Natural killer cell treated with Interleukin-12 subunit alpha and Interleukin-12 subunit beta and Interleukin-15 and Interleukin-18, amount 100 ng/mL, for 72 hours (primary cell): ENCODE measurements at places on chromosomes 11 and 22. TPM values are rescaled to one million over a fixed set of nuclear protein-coding genes. Genes with fewer than 3 reads are reported as not detected.

- H3K27ac ChIP-seq, result no peak overlapping the region
- no peak overlapping the region for H3K4me3 ChIP-seq
- H3K27me3 ChIP-seq, result peaks cover 5% of the 10 kb centered on the region
- H3K36me3 ChIP-seq, result no peaks in the 10 kb centered on the region
- DNase-seq, result no peak
These were observed 82.1 kb downstream of the FBLN1 start for GRCh38 chr22:45584621-45585436.

DNA sequence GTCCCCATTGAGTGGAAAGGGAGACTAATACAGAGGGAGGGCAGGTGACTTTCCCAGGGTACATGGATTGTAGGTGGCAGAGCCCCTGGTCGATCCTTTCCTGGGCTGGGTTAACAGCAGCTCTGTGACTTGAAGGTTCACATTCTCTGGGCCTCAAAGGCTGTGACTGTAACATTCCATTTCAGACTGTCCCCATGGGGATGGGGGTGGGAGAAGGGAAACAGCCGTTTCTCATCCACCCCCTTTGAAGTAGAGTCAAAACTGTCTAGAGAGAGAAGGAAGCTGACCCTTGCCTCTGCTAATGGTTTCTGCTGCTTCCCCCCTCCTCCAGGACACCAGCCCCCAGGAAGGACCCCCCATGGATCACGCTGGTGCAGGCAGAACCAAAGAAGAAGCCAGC lies 19.2 kb downstream of the MICALL1 start:
- H3K36me3 ChIP-seq, result no peaks in the 10 kb centered on the region
- H3K27ac ChIP-seq, result no peak overlapping the region
- no peaks in the 10 kb centered on the region for H3K27me3 ChIP-seq
- peaks cover 2% of the 10 kb centered on the region for H3K4me1 ChIP-seq
- H3K4me3 ChIP-seq, result no peak overlapping the region

Gene OR52A1
- total RNA-seq, result not detected

DNA sequence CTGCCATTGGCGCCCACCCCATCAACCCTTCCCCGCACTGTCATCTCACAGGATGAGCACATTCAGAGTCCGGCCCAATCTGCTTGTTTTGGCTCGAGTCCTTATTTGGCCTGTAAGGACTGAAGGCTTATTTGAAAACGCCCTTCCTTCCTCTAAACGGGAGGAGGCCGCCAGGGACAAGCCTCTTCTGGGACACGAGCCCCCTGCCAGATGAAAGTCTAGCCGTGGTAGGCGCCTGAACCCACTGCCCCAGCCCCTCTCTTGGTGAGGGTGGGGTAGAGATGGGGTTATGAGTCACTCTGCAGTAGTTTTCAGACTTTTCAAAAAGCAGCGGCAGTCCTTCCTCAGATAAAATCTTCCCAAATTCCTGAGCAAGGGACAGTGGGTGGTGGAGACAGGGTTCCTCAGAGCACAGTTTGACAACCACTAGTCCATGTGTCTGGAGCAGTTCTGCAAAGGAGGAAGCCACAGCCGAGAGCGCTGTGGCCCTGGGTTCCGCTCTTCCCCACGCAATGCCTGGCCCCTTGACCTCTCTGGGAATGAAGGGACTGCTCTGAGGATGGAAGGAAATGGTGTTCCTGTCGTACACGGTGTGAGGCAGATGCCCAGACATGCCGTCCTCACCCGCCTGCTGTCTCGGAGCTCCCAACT lies 57.0 kb downstream of the MYH9 start:
- peaks cover 12% of the 10 kb centered on the region for H3K36me3 ChIP-seq
- H3K27me3 ChIP-seq, result no peaks in the 10 kb centered on the region
- H3K27ac ChIP-seq, result peak overlapping the region; percentile 100

Gene PIWIL4
- 0.86 TPM for total RNA-seq

GRCh38 chr11:62402226-62402959 lies 16.4 kb upstream of the SCGB1A1 start:
- DNase-seq, result peak; percentile 72
- peaks cover 11% of the 10 kb centered on the region for H3K4me1 ChIP-seq
- no peaks in the 10 kb centered on the region for H3K27me3 ChIP-seq
- H3K4me3 ChIP-seq, result peak overlapping the region; percentile 58

DNA sequence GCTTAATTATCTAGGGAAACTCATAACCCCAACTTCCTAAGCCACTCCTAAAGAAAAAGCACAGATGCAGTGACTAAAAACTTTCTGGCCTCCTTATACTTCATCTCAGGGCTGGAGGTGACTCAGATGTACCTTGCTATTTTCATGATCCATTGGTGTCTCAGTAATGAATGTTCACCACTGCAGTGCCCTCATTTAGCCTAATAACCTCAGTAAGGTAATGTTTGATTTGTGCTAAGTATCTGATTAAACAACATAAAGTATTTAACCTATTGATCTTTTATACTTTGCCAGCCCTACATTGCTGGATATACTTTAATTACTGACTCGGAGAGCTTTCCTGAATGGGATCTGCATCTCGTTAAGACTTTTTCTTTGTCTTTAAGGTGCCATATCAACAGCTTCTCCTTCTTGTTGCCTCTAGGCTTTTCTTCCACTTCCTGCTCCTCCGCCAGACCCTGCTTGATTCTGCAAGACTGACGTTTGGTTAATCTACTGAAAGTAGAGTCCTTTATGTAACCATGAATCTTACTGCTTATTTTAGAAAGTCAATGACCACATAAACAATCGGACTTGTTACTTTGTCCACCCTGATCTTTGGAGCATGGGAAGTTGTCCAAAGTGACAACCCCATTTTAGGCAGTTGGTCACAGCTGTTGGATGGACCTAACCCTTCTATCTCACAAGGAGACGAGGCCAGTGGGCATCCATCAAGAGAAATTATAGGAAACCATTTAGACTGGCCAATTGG lies 303.0 kb downstream of the ST3GAL4 start:
- no peak overlapping the region for H3K27ac ChIP-seq
- H3K4me1 ChIP-seq, result no peaks in the 10 kb centered on the region
- H3K4me3 ChIP-seq, result no peak overlapping the region
- DNase-seq, result no peak
- H3K27me3 ChIP-seq, result peaks cover 20% of the 10 kb centered on the region

Gene IFT27
- total RNA-seq, result 37.8 TPM

Gene CALCA
- not detected for total RNA-seq

GRCh38 chr11:46874586-46874985 lies 28.5 kb upstream of the CKAP5 start:
- H3K27ac ChIP-seq, result no peak overlapping the region
- H3K27me3 ChIP-seq, result peaks cover 7% of the 10 kb centered on the region
- no peak for DNase-seq

DNA sequence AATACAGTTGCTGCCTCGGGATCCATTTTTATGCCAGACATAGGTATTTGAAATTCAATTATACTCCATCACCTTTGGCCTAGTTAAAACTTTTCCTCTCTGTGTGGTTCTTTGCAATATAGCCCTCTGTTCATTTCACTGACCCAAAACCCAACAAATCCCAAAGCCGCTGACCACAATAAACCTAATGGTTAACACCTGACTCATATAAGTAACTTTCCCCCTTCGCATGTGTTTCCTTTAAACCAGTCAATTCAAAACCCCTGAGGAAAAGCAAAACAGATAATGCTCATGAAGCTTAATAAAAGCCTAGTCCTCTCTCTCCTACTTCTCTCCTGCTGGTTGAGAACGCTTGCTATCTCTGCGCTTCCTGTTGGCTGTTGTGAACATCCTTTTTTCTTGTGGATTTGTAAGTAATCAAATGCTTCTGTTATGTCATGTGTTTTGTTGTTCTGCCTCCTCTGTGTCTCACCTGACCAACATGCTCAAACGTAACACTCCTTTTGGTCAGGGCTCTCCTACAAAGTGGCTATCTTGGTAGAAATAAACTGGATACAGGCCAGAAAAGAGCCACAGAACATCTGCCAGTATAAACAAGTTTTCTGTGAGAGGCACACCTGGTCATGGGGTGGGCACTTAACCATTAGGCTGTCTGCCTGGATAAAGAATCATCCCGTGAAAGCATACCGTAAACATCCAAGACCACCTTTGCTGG lies 652.6 kb downstream of the METTL15 start:
- H3K27ac ChIP-seq, result no peak overlapping the region
- H3K4me1 ChIP-seq, result peaks cover 6% of the 10 kb centered on the region
- no peak for DNase-seq
- no peak overlapping the region for H3K4me3 ChIP-seq

DNA sequence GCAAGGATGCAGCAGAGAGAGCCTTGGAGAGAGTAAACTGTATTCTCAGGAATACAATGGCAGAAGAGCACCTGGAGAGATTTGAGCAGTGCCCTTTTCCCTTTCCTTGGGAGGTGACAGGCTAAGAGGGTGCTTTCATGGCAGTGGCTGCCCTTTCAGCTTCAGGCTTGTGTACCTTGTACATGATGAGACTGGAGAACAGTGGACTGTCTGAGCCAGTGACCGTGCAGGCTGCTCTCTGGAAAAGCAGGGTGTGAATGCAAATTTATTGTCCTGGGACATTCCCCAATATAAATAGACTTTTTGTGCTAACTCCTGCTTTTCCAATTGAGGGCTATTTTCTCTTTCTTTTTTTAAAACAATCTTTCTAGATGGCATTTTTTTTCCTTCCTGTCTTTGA lies 99.3 kb downstream of the TRIM44 start:
- H3K4me3 ChIP-seq, result no peak overlapping the region
- peaks cover 25% of the 10 kb centered on the region for H3K4me1 ChIP-seq
- no peaks in the 10 kb centered on the region for H3K27me3 ChIP-seq
- peaks cover 11% of the 10 kb centered on the region for H3K36me3 ChIP-seq
- H3K27ac ChIP-seq, result no peak overlapping the region
- DNase-seq, result no peak

DNA sequence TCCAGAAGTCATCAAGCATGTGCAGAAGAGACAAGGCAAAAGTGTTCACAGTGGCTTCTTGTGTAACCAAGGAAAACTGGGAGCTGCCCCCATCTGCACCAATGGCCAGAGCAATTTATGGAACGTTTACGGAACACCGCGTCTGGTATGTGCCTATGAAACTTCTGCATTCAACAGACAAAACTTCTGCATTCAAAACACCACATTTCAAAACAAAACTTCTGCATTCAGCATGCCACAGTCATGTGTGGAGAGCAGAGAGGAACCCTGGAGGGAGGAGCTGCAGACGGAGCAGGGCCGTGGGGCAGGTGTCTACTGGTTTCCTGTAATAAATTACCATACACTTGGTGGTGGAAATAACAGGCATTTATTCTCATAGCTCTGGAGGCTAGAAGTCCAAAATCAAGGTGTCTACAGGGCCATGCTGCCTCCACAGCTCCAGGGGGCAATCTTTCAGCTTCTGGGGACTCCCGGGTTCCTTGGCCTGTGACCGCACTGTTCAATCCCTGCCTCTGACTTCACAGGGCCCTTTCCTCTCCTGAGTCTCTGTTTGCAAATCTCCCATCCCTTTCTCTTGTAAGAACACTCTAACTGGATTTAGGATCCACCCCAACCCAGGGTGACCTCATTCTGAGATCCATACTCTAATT lies 32.2 kb downstream of the RPL3 start:
- no peaks in the 10 kb centered on the region for H3K27me3 ChIP-seq
- H3K27ac ChIP-seq, result no peak overlapping the region
- peaks cover 5% of the 10 kb centered on the region for H3K36me3 ChIP-seq
- H3K4me3 ChIP-seq, result no peak overlapping the region

DNA sequence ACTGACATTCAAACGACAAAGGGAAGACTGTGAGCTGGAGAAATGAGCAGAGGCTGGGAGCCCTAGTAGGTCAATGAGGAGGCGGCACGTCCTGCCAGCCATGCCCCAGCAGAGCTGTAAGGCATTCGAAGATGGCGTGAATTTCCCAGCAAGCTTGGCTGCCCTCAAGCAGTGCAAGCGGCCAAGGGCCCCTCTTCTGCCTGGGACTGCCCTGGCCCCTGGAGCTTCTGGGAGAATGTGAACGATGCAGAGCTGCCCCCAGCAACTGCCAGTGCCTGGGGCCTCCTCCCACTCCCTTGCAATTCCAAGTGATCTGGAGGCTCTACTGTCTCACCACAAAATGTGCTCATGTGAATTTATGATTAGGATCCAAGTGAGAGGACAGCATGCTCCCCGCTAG lies 4.3 kb downstream of the PPM1F start:
- DNase-seq, result no peak
- H3K27ac ChIP-seq, result no peak overlapping the region
- no peak overlapping the region for H3K4me3 ChIP-seq
- H3K27me3 ChIP-seq, result no peaks in the 10 kb centered on the region
- no peaks in the 10 kb centered on the region for H3K36me3 ChIP-seq

DNA sequence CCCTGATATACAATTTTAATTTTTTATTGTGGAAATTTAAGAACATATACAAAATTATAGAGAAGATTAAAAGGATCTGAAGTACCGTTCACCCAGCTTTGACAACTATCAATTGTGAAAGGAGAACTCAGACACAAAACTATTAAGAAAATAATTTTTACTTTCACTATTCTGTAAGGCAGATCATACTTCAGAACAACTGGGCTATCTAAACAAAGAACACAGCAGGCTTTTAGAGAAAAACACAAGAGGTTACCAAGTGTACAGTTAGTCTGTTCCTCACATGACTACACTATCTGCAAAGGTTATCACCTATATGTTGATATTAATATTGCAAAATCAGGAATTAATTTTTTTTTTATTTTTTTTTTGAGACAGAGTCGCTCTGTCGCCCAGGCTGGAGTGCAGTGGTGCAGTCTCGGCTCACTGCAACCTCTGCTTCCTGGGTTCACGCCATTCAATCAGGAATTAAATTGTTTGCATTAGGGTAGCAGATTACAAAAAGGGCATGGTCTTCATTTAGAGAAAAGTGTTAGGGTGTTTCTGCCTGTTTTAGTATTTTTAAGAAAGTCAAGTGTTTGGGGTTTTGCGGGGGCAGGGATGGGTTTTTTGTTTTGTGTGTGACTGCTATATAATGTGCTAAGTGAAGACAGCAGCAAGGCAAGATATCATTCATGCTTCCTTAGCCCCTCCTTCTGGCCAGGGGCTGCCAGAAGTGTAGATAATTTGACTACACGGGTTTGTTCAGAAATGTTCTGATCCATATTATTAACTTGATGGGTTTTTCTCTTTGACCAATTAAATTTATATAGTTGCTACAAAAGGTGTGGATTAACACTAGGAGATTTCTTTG lies 27.6 kb upstream of the SIK2 start:
- H3K27me3 ChIP-seq, result no peaks in the 10 kb centered on the region
- peak overlapping the region; percentile 71 for H3K4me3 ChIP-seq
- DNase-seq, result no peak
- peak overlapping the region; percentile 31 for H3K27ac ChIP-seq
- peaks cover 3% of the 10 kb centered on the region for H3K4me1 ChIP-seq

DNA sequence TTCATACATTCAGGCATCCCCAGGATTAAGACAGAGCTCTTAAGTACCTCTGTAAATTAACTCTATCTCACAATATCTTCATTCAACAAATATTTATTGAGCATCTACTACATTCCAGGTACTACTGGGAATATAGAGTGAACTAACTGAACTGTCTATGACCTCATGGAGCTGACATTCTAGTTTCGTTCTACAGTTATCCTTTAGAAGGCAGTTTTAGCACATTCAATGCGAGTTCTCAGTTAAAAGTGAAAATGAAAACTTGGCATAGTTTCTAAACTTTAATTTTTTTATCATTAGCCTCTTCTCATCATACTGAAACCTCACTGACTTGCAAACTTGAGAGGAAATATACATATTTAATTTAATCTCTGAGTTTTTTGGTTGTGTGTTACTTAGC lies 10.7 kb upstream of the MS4A6E start:
- peaks cover 17% of the 10 kb centered on the region for H3K36me3 ChIP-seq
- peaks cover 3% of the 10 kb centered on the region for H3K27me3 ChIP-seq
- no peak overlapping the region for H3K27ac ChIP-seq
- DNase-seq, result no peak
- no peak overlapping the region for H3K4me3 ChIP-seq
